ENCODE measurements at places on chromosomes 2 and 18. TPM values are rescaled to one million over a fixed set of nuclear protein-coding genes. Genes with fewer than 3 reads are reported as not detected.

- no peaks in the 10 kb centered on the region for H3K4me1 ChIP-seq
- no peak overlapping the region for H3K4me3 ChIP-seq
- no peak for DNase-seq
- no peaks in the 10 kb centered on the region for H3K27me3 ChIP-seq
- H3K27ac ChIP-seq: no peak overlapping the region
Observed at GRCh38 chr2:240972636-240973521, 25.5 kb upstream of the SNED1 start.

GRCh38 chr2:130334026-130334425 lies 8.7 kb upstream of the IMP4 start:
- H3K4me1 ChIP-seq: peaks cover 7% of the 10 kb centered on the region
- DNase-seq: no peak
- no peaks in the 10 kb centered on the region for H3K36me3 ChIP-seq
- peaks cover 13% of the 10 kb centered on the region for H3K27me3 ChIP-seq
- no peak overlapping the region for H3K4me3 ChIP-seq

GRCh38 chr2:40126006-40126405 lies 325.9 kb downstream of the SLC8A1 start:
- no peak overlapping the region for H3K4me3 ChIP-seq
- no peaks in the 10 kb centered on the region for H3K4me1 ChIP-seq
- no peak overlapping the region for H3K27ac ChIP-seq
- DNase-seq: no peak
- no peaks in the 10 kb centered on the region for H3K27me3 ChIP-seq

Gene LYPD6B
- 0.81 TPM for total RNA-seq

- peak within 1 kb of the TSS; percentile 70 for H3K4me3 ChIP-seq
- DNase-seq: peak; percentile 44
- no peaks in the 10 kb centered on the region for H3K36me3 ChIP-seq
Observed at GRCh38 chr18:6414723-6415417, at the start of gene L3MBTL4. TSS of gene L3MBTL4 (minus strand) at chr18:6414911. CDS start at chr18:6311625, 103,286 bp downstream.

DNA sequence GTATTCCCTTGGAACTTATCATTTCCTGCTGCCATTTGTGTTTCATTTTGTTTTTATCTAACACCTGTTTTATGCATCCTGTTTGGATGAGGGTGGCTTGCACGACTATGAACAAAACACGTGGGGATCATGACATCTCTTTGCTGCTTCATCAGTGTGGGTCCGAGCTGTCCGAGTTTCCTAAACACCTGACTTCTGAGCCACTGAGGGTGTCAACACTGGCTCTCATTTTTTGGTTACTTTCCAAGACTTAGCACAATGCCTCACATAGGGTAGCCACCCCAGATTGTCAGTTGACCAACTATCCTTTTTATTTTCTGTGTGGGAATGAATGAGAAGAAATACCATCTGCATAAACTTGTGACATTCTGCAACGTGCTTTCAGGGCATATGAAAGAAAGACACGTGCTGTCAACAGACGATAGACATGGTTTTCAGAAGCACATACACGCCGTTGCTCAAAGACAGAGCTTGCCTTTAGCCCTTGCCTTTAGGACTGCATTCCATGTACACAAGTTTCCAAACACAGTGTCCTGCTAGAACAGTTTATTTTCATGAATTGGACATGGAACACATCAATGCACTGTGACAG lies 166.7 kb downstream of the MYT1L start:
- H3K27me3 ChIP-seq: no peaks in the 10 kb centered on the region
- DNase-seq: no peak
- H3K36me3 ChIP-seq: no peaks in the 10 kb centered on the region
- H3K4me3 ChIP-seq: no peak overlapping the region
- H3K4me1 ChIP-seq: no peaks in the 10 kb centered on the region
- H3K27ac ChIP-seq: no peak overlapping the region

GRCh38 chr18:79476031-79476917 lies 80.5 kb downstream of the NFATC1 start:
- no peak overlapping the region for H3K27ac ChIP-seq
- no peak overlapping the region for H3K4me3 ChIP-seq
- no peaks in the 10 kb centered on the region for H3K27me3 ChIP-seq
- H3K36me3 ChIP-seq: no peaks in the 10 kb centered on the region

- no peaks in the 10 kb centered on the region for H3K27me3 ChIP-seq
- no peak for DNase-seq
- no peaks in the 10 kb centered on the region for H3K4me1 ChIP-seq
- H3K4me3 ChIP-seq: no peak overlapping the region
- no peaks in the 10 kb centered on the region for H3K36me3 ChIP-seq
Observed at GRCh38 chr2:234587341-234588053, 90.6 kb upstream of the ARL4C start.

GRCh38 chr2:215436705-215437565 lies 1.1 kb upstream of the FN1 start:
- no peaks in the 10 kb centered on the region for H3K27me3 ChIP-seq
- H3K4me1 ChIP-seq: no peaks in the 10 kb centered on the region
- peak overlapping the region; percentile 80 for H3K27ac ChIP-seq
- H3K36me3 ChIP-seq: no peaks in the 10 kb centered on the region
- peak; percentile 35 for DNase-seq

Gene PHLPP1
- total RNA-seq: 7.0 TPM

Gene GALNT14
- 2.1 TPM for total RNA-seq

DNA sequence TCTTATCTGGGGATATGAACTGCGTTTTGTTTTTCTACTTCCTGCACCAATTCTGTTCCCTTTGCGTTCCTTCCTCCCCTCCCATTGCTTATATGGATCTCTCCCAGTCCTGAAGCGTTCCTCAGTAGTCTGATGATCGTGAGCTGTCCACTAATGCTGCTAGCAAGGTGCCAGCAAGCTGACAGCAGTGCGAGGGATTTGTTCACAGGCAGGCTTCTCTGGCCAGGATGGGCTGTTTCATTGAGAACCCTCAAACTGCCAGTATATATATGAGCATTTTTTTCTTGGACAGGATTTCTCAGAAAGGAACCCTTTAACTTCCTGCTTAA lies 40.1 kb downstream of the GTF3C3 start:
- H3K4me3 ChIP-seq: no peak overlapping the region
- H3K4me1 ChIP-seq: no peaks in the 10 kb centered on the region
- H3K27me3 ChIP-seq: no peaks in the 10 kb centered on the region

Gene DAPL1
- total RNA-seq: not detected

Gene NAT8
- not detected for total RNA-seq

Data from left lung (tissue), 14 donors.